ENCODE measurements at places on chromosomes 2 and 18.

GRCh38 chr18:70732188-70732587, 443.3 kb downstream of the SOCS6 start:
- no peak for DNase-seq

DNA sequence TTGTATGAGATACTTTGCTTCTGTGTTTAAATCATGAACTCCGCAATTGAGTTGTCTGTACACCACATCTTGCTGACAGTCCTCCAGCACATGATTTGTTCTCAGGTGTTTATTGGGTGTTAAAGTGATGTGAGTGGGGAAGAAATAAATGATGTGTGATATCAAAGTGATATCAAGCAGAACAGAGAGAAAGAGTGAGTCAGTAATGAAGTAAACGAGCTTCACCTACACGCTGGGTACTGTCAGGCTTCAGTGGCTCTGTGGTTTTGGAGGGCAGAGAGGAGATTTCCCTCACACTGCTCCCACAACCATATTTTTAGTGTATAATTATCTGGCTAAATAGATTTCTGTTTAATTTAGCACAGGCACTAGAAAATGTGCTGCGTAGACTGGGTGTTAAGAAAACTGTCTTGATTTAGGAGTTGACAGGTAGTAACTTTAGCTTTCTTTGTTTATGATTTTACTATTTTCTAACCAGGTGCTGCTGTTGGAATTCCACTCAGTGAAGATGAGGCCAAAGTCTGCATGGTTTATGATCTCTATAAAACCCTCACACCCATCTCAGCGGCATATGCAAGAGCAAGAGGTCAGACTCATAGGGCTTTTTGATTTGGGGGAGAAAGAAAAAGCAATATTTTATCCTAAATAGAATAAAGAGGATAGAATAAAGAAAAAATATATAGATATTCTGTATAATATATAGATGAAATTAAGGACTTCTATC, 21.2 kb downstream of the ATIC start:
- DNase-seq, result no peak

GRCh38 chr18:77178559-77178958, 46.0 kb upstream of the MBP start:
- DNase-seq, result no peak

GRCh38 chr2:132424526-132425121, 8.0 kb downstream of the GPR39 start:
- no peak for DNase-seq

DNA sequence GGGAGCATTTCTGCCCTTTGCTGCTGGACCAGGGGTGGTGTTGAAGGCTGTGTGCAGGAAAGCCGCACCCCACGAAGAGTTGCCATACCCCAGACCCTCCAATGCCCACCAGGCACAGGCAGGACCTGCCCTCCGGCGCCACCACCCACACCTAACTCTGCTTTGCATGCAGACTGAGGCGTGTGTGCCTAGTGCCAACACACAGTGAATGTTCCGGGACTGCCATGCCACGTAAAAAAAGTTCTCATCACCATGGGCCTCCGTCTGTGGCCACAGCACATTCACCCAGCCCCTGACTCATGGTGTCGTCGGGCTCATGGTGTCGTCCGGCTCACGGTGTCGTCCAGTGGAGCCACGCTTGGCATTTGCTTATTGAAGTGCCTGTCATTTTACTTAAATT, 184.9 kb upstream of the RAB6C start:
- no peak for DNase-seq

DNA sequence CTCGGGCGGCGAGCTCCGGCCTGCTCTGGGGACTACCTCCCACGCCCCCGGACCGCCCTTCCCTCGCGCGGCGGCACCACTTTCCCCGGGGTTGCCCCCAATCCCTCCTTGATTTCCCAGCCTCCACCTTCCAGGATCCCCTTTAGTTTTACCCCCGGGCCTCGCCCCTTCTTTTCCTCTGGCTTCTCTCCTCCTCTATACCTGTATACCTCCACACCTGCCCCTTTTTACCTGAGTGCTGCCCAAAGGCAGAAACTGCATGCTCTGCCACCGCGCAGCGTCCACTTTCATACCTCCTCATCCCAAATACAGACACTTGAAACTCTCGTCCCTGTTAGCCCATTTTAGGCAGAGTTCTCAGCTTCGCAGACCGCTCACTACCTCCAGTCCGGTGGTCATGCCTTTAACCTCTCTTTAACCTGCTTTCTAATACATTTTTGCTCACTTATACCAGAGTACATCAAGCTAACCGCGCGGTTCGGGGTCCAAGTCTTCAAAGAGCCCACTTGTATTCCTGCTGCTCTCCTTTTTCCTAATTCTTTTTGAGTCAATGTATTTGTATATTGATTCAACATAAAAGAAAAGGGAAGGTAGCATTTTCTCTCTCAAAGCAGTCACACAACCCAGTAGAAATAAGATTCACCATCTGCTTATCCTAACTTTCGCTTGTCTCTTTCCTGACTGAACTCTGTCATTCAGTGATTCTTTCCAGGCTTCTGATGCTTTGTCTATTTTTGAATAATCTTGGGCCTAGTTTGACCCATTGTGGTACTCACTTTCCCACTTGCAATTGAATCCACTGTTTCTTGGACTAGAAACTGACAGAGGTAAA, 901 bp downstream of the SPOPL start:
- no peak for DNase-seq

GRCh38 chr2:201715459-201715858, 17.0 kb upstream of the MPP4 start:
- no peak for DNase-seq

GRCh38 chr2:215434447-215435279, 1.2 kb downstream of the FN1 start:
- DNase-seq, result no peak

DNA sequence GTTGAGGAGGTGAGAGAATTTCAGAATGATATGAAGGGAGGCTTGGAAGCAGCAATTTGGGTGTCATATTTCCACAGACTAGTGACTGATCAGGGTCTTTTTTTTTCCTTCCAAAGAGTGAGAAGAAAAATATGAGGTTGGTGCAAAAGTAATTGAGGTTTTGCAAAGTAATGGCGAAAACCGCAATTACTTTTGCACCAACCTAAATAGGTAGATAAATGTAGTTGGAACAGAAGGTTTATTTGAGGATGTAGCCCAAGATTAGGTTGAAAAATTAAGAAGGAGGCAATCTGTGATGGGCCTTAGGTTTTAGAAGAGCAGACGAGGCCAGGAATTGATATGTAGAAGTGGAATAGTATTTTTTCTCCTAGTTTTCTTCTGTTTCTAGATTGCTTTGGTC, 7.8 kb upstream of the LTBP1 start:
- no peak for DNase-seq

DNA sequence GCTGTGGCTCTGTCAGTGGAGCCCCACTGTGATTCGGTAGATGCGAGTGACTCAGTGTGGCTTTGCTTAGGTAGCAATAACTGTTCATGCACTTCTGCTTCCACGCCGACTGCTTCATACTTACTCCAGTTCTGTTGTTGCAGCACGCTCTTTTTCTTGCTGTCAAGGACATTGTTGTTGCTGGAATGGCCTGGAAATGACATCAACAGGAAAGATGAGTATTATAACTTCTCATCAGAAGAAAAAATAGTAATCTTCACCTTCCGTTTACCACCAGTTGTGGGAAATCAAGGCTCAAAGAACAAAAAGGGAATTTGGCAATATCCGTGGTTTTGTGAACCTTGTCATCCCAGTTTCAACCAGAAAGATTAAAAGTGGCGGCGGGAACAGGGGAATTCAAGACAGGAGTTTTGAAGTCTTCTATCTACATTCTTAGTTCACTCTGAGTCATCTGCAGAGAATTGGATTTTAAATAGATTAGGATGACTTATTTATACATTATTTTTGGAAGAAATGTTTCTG, 8.3 kb downstream of the TM4SF20 start:
- no peak for DNase-seq
